HAP-1 (cell line): ENCODE measurements at places on chromosomes 7 and 10.

DNA sequence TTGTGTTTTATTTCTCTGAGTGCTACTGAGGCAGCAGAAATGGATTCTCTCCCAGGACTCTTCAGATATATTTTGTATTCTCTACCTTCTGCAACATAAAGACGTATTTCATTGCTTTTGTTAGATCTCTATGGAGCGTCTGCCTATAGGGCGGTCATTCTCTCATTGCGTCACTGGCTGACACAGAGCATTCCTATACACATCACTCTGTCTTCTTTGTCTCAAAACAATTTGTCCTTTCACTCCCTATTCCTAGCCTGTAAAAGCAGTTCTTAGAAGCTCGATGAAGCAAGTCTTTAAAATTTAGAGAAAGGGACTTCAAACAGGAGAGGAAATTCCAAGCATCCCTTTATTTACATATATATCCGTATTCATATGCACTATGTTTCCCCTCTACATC is 120.6 kb downstream of the CPED1 start:
- no peak for DNase-seq

GRCh38 chr10:104630731-104631130 is 10.4 kb upstream of the SORCS3 start:
- DNase-seq, result no peak

DNA sequence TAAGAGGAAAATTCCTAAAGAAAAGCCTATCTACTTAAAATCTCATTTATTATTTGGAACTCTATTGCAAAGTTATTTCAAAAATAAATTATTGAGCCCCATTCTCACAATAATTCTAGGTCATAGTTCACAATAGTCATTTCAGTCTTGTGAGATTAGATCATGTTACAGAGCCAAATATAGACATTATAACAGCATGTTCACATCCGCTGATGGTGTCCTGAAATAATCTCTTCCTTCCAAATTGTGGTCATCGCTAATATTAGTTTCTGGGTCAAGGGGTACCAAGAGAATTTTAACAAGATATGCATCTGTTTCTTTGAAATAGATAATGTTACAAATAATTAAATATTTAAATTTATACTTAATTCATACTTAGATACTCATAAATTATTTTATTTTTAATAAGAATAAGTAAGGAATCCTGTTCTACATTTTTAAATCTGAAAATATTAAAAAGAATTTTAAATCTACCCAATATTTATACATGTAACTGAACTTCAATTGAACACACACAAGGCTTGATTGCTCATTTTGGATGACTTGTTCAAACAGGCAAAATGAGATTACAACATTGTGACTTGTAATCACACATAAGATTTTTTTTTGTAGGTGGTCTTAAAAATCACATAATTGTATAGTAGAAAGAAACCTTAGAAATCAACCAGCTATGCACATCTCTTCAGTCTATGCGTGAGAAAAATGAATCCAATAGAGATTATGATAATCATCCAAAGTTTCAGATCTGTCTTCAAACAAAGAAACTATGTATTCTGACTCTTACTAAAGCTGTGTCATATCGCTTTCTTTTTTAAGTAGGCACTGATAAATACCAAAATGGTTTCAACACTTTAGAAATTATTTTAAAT is 13.1 kb downstream of the GNAT3 start:
- DNase-seq, result no peak

DNA sequence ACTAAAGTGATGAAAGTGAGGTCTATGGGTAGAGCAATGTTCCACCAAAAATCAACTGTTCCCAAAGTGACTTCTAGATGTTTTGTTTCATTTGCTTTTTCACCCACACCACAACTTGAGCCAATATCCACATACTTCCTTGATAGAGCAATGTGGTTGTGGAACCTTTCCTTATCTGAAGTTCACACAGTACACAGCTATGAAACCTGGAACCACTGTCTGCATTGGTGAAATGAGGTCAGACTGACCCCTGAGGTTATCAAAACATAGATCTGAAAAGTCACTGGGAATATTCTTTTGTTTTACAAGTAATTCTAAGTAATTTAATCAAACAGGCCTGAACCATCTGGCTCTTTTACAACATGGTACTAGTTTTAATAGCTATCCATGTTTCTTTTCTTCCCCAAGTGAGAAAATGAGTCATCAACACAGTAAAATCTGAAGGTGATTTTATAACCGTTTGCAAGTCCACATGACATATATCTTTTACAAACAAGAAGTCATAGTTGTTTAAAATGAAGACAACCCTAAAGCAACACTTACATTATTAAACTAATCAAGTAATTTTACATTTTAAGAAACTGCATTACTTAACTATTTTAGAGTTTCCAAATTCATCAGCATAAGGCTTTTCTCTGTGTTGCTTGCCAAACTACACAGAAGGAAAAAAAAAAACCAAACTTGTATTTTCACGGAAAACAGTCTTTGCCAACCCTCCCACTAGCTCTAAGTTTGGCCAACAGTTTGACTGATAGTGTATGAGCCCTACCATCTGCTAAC is 80.3 kb downstream of the LRRC17 start:
- no peak for DNase-seq

- DNase-seq, result no peak
Observed at GRCh38 chr7:33215992-33216391, 86.6 kb downstream of the BBS9 start.

DNA sequence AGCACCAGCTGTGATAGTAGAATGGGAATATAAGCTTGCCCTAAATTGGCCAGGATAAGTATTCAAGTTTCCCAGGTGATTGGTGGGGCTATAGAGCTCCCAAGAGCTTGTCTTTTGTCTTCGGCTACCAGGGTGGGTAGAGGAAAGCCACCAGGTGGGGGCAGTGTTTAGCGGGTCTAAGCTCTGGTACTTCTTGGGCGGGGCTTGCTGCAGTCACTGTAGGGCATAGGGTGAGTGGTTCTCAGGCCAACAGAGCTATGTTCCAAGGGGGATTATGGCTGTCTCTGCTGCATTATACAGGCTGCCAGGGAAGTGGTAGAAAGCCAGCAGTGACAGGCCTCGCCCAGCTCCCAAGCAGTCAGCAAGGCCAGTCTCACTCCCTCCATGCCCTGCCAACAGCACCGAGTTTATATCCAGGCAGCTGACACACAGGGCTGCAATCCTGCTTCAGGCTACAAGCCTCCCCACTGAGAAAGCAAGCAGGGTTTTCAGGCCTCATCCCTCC is 110.7 kb downstream of the ZNF467 start:
- peak; percentile 95 for DNase-seq

GRCh38 chr10:79049931-79050895 is 18.6 kb upstream of the ZMIZ1 start:
- DNase-seq, result no peak

DNA sequence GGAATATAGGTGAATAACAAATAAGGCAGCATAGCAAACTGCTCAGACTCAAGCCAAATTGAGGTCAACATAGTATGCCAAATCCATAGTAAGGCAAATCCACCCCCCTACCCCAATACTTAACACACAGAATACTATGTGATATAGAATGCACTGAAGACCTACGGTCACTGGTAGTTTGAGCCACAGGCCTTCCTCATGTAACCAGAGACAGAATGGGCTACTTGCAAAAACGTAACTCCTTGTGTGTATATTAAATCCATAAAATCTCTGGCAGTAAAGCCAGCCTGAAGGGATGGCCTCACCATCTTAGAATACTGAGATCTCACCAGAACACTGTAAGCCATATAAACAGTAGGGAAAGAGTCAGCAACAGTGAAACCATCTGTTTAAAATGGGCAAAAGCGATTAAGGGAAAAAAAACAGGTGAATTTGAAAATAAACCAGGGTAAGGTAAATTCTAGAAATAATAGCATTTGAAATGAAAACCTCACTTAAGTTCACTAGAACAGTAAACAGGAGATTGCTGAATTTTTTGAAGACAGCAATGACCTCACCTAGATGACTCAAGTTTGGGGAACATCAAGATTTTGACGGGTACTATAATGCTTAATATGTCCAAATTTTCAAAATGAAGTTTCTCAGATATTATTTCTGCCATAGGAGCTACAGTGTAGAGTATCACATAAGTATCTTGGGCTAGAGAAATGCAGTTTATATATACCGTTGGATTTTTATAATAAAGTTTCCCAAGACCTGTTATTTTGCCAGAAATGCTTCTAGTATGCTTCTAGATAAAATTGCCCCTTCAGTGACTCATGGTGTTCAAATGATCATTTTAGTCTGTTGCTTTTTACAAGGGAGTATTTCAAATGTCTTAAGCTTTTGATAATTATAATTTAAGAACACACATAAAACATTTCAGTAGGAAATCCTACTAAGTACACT is 13.9 kb downstream of the HNRNPA2B1 start:
- DNase-seq, result no peak

DNA sequence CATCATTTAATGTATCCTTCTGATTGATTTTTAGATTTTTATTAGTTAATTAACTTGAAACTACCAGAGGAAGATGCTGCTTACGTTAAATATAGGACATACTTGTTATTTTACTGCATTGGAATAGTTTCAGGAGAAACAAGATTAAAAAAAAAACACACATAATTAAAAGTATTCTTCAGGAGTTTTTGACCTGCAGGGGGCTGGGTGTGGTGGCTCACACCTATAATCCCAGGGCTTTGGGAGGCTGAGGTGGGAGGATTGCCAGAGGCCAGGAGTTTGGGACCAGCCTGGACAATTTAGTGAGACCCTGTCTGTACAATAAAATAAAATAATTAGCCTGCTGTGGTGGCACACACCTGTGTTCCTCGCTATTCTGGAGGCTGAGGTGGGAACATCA is 10.7 kb downstream of the CBLL1 start:
- DNase-seq, result no peak

GRCh38 chr7:51456431-51457060 is 139.9 kb upstream of the COBL start:
- DNase-seq, result no peak

DNA sequence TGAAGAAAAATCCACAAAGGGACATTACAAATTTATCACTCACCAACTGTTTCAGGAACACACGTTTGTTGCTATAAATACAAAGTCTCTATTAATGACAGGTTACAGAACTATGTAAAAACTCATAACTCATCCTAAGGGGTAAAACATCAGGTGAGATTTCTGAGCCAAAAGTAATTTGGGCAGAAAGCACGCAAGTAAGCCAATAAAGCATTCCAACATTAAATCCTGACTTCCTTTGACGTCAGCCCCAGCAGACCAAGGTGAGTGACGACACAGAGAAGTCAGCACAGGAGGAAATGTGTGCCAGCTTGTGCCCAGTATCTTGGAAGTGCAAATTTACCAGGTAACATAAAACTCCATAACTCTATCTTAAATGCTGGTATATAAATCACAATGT is 45.7 kb downstream of the IMMP2L start:
- DNase-seq, result no peak

GRCh38 chr10:79372871-79373270 is 25.6 kb downstream of the PPIF start:
- DNase-seq, result no peak

GRCh38 chr10:76352300-76352699 is 920.9 kb downstream of the LRMDA start:
- DNase-seq, result no peak

GRCh38 chr7:52088008-52088901 is 771.6 kb upstream of the COBL start:
- DNase-seq, result no peak

DNA sequence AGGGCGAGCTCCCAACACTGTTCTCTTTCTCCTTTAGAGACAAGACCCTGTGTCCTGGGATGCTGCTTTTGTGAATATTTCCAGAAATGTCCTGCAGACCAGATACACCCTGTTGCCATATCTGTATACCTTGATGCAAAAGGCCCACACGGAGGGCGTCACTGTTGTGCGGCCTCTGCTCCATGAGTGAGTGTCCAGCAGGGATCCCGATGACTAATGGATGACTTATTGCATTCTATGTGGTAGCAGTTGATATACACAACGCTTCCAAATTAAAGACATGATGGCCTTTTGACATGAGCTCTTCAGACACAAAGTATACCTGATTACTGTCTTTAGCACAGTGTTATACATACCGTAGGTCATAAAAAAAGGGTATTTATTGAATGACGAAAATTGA is 45.0 kb upstream of the MGAM2 start:
- DNase-seq, result no peak
